Stimulated activated CD4-positive, alpha-beta T cell treated with anti-CD3 and anti-CD28 coated beads, Interleukin-12 subunit alpha, Interleukin-12 subunit beta, amount 100 ng/mL, for 4 hours (primary cell): ENCODE measurements at places on chromosomes 11 and 22.

DNA sequence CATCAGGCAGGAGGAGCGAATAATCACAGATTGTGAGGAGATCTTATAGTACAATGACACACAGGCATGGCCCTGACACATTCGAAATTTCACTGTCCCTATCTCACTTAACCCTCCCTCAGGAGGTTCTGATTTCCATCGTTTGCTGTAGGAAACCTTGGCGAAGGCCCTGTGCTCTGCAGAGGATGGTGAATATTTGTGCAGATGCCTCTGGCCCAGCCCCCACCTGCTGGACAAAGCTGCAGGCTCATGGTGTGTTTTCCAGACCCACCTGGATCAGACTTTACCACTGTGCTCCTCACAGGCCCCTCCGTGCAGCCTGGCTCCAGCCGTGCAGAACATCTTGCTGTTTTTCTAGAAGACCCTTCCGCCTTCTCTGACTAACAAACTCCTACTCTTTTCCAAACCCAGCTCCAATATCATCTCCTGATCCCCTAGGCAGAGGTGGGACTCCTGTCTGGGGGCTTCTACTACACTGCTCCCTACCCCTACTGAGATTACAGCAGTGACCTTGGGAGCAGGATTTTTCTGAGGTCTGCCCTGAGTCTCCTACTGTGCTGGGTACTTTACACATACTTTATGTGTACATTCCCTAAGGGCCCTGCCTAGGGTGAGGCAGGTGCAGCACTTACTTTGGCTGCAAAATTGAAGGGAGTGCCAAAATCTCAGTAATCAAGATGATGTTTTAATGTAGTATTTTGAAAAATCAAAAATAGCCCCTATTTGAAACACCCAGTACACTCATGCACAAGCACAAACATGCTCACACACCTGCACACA lies 412.7 kb downstream of the SOX6 start:
- no peak for DNase-seq

DNA sequence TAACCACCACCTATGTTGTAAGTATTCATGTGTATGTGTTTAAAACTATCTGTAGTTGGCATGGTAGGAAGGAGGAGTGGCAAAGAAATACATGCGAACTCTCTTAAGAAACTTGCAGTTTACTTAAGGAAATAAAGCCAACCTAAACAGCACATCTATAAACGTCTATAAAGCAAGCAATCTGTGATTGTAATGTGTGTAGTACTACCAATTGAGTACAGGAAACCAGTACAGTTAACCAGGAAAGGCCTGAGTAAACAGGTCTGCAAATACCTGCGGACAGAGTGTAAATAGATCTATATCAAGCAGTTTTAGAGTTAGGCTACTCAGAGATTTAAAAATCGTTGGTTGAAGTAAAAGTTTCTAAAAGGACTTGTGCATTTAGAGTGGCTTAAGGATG lies 59.5 kb upstream of the AMOTL1 start:
- DNase-seq, result no peak

GRCh38 chr11:2395211-2395730 lies 5.3 kb upstream of the TSSC4 start:
- DNase-seq, result no peak

- DNase-seq, result no peak
These were observed 29.1 kb upstream of the CCND1 start for GRCh38 chr11:69611548-69612526.

GRCh38 chr11:79052544-79052943 lies 388.3 kb downstream of the TENM4 start:
- DNase-seq, result no peak

GRCh38 chr22:42711895-42712837 lies 8.5 kb downstream of the A4GALT start:
- DNase-seq, result no peak

- DNase-seq, result no peak
These were observed 17.7 kb upstream of the NNMT start for GRCh38 chr11:114278342-114279065.

DNA sequence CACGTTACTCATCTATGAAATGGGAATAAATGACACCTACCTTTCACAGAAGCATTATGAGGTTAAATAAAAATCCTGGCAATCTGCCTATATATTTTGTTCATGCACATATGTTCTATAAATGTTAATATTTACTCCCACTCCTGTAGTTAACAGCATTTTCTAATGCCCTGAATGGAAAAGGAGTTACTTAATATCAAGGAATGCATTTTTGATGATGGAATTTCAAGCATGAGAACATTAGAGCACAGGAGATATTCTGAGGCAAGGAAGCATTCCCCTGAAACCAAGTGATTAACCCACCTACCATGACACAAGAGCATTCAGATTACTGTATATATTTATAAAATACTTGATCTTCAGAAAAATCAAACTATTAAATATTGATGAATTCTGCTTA lies 102.1 kb downstream of the ARHGAP32 start:
- no peak for DNase-seq

GRCh38 chr11:111635706-111636045 lies 33.4 kb downstream of the SIK2 start:
- no peak for DNase-seq

DNA sequence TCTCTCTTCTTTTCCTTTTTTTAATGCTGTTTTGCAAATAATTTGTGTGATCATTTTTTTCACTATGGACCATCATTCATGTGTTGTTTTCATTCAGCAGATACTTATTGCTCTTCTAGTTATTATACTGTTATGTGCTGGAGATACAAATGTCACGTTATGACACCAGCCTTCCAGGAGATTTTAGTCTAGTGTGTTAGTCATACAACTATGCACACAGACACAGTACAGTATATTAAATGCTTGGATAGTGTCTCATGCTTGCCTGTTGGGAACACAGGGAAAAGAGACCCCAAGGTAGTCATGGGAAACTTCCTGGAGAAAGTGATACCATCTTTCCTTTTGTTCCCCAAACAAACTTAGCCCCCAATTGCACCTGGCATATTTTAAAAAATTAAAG lies 116.1 kb downstream of the UVRAG start:
- DNase-seq, result no peak

DNA sequence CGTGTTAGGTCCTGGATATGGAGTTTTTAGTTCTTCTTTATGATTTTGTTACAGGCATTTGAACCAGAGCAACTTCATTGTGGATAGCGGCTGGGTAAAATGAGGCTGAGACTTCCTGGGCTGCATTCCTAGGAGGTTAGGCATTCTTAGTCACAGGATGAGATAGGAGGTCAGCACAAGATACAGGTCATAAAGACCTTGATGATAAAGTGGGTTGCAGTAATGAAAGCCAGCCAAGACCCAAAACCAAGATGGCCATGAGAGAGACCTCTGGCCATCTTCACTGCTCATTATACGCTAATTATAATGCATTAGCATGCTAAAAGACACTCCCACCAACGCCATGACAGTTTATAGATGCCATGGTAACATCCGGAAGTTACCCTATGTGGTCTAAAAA lies 23.4 kb upstream of the CLMP start:
- DNase-seq, result no peak

DNA sequence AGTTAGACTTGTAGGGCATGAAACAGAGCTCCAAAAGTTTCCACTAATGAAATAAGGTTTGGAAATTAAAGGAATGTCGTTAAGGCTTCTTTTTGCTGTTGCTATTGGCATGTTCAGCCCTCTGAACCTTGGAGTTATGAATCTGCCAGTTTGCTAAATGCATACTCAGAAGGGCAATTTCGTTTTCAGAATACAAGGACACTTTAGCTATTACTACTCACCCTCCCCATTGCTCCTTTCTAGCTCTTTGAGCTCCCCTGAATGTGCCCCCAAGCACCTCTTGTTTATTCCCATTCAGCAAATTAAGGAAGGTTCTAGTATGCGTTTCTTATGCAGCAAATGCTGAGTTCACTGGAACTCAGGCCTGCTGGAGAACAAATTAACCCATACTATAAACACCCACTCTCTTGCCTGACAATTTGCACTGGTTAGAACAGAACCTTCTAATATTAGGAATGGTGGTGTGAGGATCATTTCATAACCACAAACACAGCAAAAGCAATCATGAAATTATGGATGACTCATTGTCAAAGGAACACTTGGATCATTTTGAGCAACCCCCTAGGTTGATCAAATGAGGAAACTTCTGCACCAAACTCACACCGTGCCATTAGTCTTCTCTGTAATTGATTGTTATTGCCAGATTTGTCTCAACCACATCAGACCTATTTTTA lies 26.2 kb upstream of the LIN7C start:
- no peak for DNase-seq
